ENCODE measurements at places on chromosomes 1 and 21.

DNA sequence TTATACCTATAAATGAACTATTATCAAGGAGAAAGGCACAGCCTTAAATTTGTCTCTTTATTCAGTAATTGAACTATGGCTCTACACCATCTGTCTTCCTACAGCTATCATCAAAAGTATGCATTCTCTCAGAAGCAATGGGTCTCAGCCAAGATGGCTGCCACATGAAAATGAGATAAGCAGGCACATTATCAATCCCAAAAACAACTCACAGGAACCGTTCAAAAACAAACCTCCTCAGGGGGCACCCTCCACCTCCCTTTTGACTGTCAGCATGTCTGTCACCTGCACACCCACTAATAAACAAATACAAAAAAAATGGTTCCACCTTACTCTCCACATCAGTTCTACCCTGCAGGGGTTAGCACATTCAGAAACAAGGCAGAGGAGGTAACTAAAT, 23.6 kb downstream of the KIAA0319L start:
- DNase-seq: no peak

GRCh38 chr1:65149351-65150107, 1.5 kb downstream of the AK4 start:
- DNase-seq: no peak

- DNase-seq: no peak
Measured at GRCh38 chr1:212504171-212504803, 71.6 kb downstream of the NENF start.

DNA sequence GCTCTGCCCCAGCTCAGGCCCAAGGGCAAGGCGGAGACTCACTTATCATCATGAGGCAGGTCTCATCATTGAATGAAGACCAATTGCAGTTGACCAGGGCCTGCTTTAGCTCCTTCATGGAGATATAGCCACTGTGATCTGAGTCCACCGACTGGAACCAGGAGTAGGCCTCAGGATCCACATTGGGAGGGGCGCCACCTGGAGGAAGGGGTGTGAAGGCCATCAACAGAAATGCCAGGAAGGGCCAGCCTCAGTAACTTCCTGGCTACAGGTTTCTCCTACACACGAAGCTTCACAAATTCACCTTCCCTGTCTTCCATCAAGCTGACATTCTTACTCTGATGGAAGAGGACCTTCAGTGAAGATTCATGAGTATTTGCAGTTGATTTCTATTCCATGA, 11.6 kb downstream of the PEF1 start:
- DNase-seq: peak; percentile 66

DNA sequence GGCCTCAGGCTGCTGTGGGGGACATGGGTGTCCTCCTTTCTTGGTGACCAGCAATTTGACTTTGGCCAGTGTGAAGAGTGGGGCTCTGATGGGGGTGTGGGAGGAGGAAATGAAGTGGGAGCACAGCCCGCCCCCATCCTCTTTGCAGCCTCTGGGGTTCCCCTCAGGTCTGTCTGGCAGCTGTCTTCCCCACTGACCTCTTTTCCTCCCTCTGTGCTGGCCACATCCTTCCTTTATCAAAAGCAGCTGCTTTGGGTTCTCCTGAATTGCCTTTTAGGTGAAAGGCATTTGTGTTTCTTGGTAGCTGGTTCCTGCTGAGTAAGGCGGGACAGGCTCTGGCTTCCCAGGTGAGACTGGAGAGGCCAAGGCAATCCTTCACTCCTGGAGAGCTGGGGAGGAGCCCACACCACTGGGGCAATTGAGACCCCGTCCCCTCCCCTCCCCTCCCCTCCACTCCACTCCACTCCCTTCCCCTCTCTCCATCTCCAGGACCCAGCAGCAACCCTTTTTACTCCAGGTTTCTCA, 24.9 kb downstream of the PCAT6 start:
- DNase-seq: no peak

DNA sequence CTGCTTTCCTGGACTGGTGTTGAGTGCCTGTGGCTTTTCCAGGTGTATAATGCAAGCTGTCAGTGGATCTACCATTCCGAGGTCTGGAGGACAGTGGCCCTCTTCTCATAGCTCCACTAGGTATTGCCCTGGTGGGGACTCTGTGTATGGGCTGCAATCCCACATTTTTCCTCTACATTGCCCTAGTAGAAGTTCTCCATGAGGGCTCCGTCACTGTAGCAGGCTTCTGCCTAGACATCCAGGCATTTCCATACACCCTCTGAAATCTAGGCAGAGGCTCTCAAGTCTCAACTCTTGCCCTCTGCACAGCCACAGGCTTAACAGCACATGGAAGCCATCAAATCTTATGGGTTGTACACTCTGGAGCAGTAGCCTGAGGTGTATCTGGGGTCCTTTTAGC, 107.6 kb downstream of the GRIK1 start:
- DNase-seq: no peak
